ENCODE measurements at places on chromosomes 5 and 9.

GRCh38 chr9:130172161-130172857 lies at the start of gene NCS1:
TSS of gene NCS1 (plus strand) at chr9:130172404. CDS start at chr9:130172664, 260 bp downstream.
- peak; percentile 75 for ATAC-seq

GRCh38 chr9:69675563-69675962 lies 3.4 kb upstream of the APBA1 start:
- ATAC-seq = no peak

GRCh38 chr9:106069241-106069640 lies 374.9 kb downstream of the TMEM38B start:
- no peak for ATAC-seq

- ATAC-seq = no peak
Observed at GRCh38 chr5:164577201-164577600, 1071.8 kb downstream of the MAT2B start.

GRCh38 chr9:109447329-109448076 lies 50.6 kb downstream of the PTPN3 start:
- no peak for ATAC-seq

GRCh38 chr5:172123269-172123692 lies 64.7 kb downstream of the STK10 start:
- ATAC-seq = no peak

DNA sequence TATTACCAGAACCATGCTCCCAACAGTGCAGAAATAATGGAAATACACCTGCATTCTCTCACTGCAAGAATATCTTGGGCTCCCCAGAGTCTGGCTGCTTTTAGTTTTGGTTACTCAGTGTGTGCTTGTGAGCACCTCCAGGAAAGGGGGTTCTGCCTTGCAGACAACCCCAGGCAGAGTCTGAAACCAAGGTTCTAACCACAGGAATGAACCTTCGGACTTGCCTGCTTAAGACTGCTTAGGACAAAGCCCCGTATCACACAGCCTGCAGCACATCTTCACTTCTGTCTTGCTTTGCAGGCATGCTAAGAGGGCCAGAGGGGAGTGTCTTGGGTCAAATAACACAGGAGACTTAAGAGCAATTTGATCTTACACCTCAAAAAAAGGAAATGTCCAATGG lies 94.8 kb upstream of the SPATA31C2 start:
- no peak for ATAC-seq

- no peak for ATAC-seq
Observed at GRCh38 chr9:125507226-125507625, 199.8 kb downstream of the MAPKAP1 start.

GRCh38 chr5:154709368-154710305 lies 45.5 kb upstream of the LARP1 start:
- ATAC-seq = no peak

All from esophagus mucosa (tissue), 1 donor.